Stimulated activated CD8-positive, alpha-beta memory T cell treated with anti-CD3 and anti-CD28 coated beads, Interleukin-4, amount 100 ng/mL, for 1 hour (primary cell): ENCODE measurements at places on chromosomes 2 and 18.

DNA sequence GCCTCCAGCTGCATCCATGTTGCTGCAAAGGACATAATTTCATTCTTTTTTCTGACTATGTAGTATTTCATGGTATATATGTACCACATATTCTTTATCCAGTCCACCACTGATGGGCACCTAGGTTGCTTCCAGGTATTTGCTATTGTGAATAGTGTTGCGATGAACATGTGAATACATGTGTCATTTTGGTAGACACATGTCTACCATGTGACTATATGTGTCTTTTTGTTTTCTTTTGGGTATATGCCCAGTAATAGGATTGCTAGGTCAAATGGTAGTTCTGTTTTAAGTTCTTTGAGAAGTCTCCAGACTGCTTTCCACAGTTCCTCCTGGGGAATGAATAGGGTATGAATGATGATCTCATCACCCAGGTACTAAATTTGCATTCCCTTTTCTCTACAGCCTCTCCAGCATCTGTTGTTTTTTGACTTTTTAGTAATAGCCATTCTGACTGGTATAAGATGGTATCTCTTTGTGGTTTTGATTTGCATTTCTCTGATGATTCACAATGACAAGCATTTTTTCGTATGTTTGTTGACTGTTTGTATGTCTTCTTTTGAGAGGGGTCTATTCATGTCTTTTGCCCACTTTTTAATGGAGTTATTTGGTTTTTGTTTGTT lies 35.6 kb upstream of the FEZ2 start:
- DNase-seq: no peak

- no peak for DNase-seq
Observed at GRCh38 chr2:59996855-59997254, 556.6 kb downstream of the BCL11A start.

GRCh38 chr2:207530160-207531031 lies 634 bp downstream of the CREB1 start:
- DNase-seq: peak; percentile 29

- no peak for DNase-seq
Observed at GRCh38 chr2:84442888-84443287, 16.2 kb downstream of the SUCLG1 start.

DNA sequence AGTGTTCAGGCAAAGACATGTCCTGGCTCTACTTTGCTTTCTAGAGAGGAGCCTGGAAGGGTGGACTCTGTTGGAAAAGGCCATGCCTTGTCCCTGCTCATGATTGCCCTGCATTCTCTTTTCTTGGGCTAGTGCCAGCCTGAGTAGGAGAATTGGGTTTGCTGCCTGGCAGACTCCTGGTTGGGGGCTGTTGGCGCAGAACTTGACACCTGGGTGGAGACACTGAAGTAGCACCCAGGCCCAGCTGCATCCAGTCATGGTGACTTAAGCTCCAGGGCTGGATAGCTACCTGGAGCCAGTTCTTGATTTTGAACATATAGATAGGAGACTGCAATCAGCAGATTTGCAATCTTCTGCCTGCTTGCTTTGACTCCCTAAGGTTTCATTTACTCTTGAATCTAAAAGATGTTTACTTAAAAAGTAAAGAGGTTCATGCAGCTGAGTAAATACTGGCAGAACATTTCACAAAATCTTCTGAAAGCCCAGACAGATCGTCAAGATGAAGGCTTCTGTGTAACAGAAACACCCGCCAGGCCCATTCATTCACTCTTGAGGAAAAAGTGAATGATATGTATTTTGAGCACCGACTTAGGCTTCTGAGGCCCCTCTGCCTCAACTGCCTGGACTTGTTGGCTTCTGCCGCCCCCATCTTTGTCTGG lies 38.0 kb upstream of the YWHAQ start:
- DNase-seq: no peak

GRCh38 chr2:159938395-159938794 lies 124.0 kb downstream of the PLA2R1 start:
- DNase-seq: no peak

GRCh38 chr2:7882296-7882695 lies 799.6 kb upstream of the ID2 start:
- DNase-seq: no peak

DNA sequence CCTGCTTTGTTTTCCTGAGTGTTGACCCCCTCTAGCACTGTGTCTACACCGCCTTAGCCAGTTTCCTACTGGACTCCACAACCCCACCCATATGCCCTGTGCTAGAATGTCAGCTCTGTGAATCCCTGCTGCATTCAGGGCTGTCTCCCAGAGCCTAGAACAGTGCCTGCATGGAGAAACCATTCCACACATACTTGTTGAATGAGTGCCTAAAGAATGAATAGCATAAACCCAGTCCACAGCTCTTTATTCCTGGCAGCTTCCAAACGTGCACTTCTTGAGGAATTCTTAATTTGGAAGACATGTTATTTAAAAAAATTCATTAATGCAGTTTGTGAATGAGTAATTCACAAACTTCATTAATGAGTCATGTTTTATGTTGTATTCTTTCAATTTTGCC lies 6.5 kb upstream of the NAPG start:
- no peak for DNase-seq

- no peak for DNase-seq
Observed at GRCh38 chr2:240884221-240884620, 11.7 kb downstream of the MAB21L4 start.

- DNase-seq: no peak
Observed at GRCh38 chr2:64201151-64201550, 56.9 kb upstream of the PELI1 start.

GRCh38 chr2:238667008-238667407 lies 180.9 kb upstream of the TWIST2 start:
- DNase-seq: no peak

GRCh38 chr2:208407667-208408066 lies 1.1 kb downstream of the PTH2R start:
- DNase-seq: no peak

- DNase-seq: no peak
Observed at GRCh38 chr2:96903318-96903717, 33.4 kb upstream of the SEMA4C start.

GRCh38 chr2:67050622-67051021 lies 346.5 kb upstream of the ETAA1 start:
- DNase-seq: no peak

GRCh38 chr2:141943918-141944317 lies 186.9 kb downstream of the LRP1B start:
- DNase-seq: no peak

- no peak for DNase-seq
Observed at GRCh38 chr2:64359892-64360657, 93.9 kb upstream of the LGALSL start.

- no peak for DNase-seq
Observed at GRCh38 chr2:2681711-2682251, 350.7 kb upstream of the MYT1L start.

DNA sequence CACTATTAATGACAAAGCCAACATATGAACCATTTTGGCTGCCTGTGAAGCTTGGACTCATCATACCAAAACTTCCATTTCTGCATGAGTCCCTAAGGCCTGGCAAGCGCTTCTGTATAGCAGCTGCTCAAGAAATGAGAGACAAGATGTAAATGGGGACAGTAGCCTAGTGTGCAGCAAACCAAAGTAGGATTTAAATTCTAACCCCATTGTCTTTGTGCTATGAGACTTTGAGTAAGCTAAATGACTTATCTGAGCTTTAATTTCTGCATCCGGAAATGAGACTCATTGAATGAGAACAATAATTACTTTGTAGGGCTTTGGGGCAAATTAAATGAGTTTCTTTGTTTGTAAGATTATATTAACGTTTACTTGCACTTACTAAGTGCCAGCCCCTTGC lies 536.4 kb upstream of the CDH7 start:
- no peak for DNase-seq

DNA sequence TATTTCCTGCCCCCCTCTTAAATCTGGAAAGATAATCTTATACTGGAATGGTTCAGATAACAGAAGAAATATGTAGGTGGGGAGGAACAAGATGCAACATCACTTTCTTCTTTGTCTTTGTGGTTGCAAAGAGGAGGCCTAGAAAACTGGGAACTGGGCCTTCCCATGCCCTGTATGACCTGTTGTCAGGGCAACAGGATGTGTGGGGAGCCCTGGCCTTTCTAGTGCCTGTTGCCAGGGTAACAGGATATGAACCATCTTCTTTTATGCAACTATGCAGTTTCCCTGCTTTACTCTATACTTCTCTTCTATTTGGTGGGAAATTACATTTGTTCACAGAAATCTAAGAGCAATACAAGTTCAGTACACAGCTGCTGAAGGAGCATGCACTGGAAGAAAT lies 79.8 kb upstream of the PDE1A start:
- no peak for DNase-seq

DNA sequence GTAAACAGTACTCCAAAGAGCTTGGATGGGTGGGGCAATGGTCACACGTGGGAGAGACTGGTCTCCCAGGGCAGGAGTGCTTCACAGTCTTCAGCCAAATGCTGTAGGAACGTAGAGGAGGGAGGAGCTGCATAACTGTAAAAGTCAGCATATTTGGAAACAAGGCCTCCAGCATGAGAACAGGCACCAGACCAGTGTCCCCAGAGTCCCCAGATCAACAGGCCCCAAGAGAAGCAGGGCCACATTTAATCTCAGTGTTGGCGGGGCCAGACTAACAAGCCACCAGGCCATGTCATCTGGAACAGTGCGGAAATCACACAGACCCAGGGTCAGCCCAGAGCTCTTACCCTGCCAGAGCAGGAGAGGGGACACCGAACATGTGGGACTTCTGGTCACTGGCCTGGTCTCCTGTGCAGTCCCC lies 63.2 kb downstream of the ADCY3 start:
- no peak for DNase-seq

DNA sequence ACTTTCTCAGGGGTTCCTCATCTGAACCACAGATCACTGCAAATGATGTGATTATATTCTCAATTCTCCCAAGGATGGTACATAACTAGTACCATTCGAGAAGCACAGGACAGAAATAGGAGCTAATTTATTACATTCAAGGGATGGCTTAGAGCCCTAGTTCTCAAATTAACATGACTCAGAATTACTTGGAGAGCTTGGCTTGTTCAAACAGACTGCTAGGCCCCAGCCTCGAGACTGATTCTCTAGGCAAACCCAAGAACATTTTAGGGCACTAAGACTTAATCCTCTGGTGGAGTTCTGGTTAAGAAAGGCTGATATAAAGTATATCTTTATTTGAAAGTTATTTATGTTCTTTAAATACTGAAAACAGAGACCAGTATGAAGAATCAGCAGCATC lies 35.8 kb downstream of the HIBCH start:
- no peak for DNase-seq
